ENCODE measurements at places on chromosomes 16 and 17.

- no peak for DNase-seq
Observed at GRCh38 chr17:47934856-47935255, 6.5 kb upstream of the PNPO start.

GRCh38 chr17:48123111-48123510, 15.5 kb downstream of the SNX11 start:
- DNase-seq: no peak

GRCh38 chr17:61218438-61218837, 181.2 kb upstream of the TBX2 start:
- DNase-seq: no peak

- DNase-seq: no peak
Observed at GRCh38 chr17:34709158-34709754, 129.9 kb downstream of the TMEM132E start.

- DNase-seq: no peak
Observed at GRCh38 chr16:10972108-10972818, 27.9 kb downstream of the CLEC16A start.

GRCh38 chr17:63911657-63912100, 621 bp upstream of the CSHL1 start:
- peak; percentile 36 for DNase-seq

DNA sequence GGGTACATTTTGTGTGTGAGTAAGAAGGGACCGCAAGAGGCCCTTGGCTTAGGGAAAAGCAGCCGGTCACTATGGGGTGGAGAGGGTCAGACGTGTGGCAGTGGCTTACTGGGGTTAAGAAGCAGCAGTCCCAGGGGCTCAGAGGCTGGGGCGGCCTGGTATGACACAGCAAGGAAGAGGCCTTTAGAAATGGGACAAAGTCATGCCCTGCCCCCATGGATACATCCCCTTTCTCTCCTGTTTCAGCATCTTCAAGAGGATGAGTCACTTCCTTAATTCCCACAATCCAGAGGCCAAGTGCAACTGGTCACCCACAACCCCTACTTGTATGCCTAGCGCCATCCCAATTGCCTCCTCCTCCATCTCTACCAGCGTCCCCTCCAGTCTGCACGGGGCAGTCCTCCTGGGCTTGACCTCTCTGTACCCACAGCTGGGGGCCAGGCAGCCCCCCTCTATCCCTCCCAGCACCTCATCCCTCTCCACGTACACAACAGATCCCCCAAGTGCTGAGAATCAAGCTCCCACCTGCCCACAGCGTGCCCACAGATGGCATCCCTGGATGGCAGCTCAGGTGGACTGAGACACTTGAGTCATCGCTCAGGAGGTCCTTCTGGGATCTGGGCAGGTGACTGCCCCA, 6.9 kb upstream of the EFTUD2 start:
- no peak for DNase-seq

DNA sequence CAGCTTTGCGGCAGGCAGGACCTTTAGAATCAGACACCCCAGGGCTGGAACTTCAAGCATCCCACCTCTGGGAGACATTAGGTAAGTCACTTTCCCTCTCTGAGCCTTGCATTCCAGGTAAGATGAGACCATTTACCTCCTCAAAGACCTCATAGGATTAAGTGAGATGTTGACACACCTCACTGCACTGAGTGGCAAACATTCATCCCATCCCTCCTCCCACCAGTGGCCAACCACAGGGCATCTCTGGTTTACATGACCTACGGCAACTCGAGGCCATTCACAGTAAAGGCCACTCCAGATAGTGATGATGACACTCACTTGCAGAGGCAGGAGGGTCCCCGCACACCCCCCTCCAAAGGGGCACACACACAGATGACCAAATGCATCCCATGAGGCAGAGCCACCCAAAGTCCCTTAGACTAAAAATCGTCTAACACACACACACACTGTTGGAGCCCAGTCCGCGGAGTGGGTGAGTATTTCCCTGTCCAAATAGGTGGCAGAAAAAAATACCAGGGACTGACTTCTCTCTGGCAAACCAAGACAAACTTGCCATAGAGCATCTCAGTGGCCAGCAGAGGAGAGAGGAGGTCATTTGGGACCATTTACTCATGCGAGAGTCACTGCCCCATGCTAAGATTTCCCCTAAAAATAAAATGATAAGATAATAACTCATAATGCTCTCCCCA, 454.9 kb downstream of the SOX9 start:
- DNase-seq: no peak

All from T-helper 17 cell (primary cell).